ENCODE measurements at places on chromosomes 6 and 20. TPM values are rescaled to one million over a fixed set of nuclear protein-coding genes. Genes with fewer than 3 reads are reported as not detected.
A peak's percentile ranks its signal among the peaks of the same experiment; 100 is the strongest.

The RCAN2 gene
- total RNA-seq, result not detected

The RAB44 gene
- total RNA-seq, result under 0.01 TPM

The PRR18 gene
- under 0.01 TPM for total RNA-seq

- DNase-seq, result no peak
These were observed 347.6 kb downstream of the CDC5L start for GRCh38 chr6:44734886-44735629.

GRCh38 chr20:60224914-60225313 is 266.7 kb downstream of the CDH26 start:
- peak; percentile 12 for DNase-seq

DNA sequence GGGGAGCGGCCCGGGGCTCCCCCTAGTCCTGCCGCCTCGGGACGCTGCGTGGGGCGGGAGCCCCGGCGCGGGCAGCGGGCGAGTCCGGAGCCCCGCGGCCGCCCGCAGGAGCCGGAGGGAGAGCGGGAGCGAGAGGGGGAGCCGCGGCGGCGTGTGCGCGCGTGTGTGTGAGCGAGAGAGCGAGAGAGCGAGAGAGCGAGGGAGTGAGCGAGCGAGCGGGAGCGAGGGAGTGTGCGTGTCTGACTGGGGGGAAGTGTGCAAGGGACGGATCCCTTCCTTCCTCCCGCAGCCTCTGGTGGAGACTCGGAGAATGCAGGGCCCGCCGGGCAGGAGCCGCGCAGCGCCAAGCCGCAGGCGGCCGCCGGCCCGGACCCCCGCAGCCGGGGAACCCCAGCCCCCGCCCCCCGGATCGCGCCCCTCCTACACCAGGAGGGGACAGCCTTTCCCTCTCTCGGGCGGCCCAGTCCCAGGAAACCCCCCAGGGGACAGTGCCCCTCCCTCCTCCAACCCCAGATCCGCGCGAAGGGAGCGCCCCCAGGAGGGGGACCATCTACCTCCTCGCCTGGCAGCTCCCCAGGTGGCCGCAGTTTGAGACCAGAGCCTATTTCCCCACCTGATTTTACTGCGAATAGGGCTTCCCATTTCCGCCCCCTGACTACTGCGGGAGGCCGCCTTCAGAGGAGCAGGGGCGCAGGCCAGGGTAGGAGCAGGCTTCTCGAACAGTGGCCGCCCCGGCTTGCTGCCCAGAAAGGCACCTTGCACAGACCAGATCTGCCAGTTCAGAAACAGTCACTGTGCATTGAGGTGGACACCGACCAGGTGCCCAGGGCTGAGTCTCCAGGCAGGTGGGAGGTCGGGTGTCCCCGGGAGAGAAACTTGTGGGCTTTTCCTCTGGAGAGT is at the start of gene CDH22:
Gene CDH22 (minus strand): TSS at position 241 of the 900 bp plus-strand sequence. CDS start 57,204 bp downstream, outside the sequence.
- no peak for DNase-seq

DNA sequence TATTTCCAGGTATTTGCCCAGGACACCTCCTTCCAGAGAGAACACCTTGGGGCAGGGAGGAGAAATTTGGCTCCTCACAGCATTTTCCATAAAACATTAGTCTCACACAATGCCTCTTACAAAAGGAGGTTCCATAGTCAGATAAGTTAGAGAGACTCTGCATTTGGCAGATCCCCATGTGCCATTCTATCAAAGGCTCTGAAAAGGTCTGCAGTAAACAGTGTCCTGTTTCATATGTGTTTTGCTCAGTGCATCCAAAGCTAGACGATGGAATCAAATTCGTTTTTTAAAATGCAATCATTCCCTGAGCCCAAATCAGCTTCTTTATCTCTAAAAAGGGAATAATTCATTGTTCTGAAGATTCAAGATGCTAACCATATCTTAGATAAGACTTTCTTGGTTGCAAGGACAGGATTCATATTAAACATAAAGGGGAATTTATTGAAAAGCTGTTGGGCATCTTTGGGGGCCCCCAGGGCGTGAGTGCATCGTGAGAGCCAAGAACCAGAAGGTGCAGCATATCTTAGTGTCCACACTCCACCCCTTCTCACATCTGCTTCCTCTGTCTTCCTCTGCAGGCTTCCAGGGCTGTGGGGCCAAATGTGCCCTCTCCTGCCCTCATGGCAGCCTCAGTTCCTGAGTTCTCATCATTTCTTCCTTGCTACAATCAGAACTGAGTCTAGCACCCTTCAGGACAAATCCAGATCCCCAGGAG is 41.4 kb upstream of the MLN start:
- DNase-seq, result no peak

- no peak for DNase-seq
These were observed 23.2 kb downstream of the GATA5 start for GRCh38 chr20:62452475-62453095.

GRCh38 chr20:55888685-55889084 is 116.6 kb downstream of the CBLN4 start:
- DNase-seq, result no peak

All from bronchial epithelial cell (primary cell).